ENCODE measurements at places on chromosomes 4 and X.

DNA sequence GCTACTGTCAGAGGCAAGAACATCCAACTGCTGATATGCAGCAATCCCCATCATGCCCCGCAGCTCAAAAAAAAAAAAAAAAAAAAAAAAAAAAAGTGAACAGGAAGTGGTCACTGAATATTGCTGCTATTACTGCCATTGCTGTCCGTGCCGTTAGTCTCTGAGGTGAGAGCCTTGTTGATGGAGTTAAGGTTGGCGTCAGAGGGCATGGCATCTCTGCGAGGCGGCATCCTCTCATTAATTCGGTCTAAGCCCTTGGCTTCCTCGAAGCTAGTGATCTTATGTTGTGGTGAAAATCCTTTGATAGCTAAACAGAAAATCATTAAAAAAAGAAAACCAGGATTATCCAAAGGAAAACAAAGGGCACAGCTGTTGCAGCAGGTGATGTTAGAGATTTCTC lies 321.6 kb downstream of the PPP3CA start:
- DNase-seq, result no peak

DNA sequence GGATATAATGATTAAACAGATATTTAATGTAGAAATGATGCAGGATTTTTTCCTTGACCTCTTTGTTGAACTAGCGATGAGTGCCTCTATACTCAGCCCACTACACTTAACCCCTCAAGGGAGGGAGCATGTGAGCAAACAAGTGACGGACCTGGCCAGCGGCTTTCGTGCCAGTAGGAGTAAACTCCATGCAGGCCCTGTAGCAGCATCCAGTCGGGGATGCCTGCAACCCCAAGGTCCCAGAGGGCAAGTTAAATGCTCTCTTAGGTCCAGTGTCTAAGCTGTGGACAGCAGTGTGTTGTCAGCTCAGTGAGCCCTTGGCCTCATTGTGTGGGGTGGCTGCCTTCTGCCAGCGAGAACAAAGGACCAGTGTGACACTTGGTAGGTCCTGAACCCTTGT lies 708.7 kb downstream of the TECRL start:
- no peak for DNase-seq

DNA sequence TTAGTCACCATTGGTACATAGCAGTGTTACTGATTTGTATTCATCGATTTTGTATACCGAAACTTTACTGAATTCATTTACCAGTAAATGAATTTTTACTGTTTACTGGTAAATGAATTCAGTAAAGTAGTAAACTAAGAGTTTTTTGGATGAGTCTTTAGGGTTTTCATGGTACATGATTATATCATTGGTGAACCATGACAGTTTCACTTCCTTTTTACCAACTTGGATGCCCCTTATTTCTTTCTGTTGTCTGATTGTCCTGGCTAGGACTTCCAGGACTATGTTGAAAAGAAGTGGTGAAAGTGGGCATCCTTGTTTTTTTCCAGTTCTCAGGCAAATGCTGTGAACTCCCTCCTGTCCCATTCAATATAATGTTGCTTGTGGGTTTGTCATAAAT lies 494.9 kb downstream of the GALNTL6 start:
- no peak for DNase-seq

- DNase-seq, result no peak
Observed at GRCh38 chrX:154115750-154116149, 18.2 kb upstream of the MECP2 start.

DNA sequence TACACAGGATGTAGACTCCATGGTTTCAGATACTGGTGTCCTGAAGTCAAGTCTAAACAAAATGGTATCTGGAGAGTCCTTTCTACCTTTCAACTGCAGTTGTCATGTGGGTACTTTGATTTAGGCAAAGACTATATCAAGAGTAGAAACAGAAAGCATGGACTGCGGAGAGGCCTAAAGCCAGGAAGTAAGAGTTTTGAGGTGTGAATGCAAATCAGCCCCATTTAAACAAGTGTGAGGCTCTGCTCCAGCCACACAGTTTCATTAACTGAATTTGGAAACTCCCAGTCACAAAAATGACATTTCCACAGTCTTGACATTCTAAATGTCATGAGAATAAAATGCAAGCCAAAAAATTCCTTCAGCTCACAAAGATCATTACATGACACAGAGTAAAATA lies 87.2 kb upstream of the MCF2 start:
- DNase-seq, result no peak

- no peak for DNase-seq
Observed at GRCh38 chr4:187480146-187481145, 515.1 kb upstream of the ZFP42 start.

- DNase-seq, result no peak
Observed at GRCh38 chrX:107551546-107551945, 76.8 kb upstream of the PRPS1 start.

DNA sequence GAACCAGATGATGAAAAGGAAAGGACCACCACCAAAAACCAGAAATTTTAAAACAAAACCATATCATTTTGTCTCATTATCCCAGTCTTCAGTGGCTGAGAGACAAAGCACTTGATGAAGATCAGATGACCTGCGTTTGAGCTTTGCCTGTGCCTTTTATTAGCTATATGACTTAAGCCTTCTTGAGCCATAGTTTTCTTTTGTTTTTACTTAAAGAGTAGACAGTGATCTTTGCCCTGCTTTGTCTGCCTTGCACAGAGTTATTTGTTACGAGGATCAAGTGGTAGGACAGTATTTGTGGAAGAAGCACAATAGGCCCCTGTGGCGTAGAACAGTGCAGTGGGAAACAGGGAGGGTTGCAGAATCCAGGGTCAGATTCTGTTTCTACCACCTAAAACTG lies 89.9 kb downstream of the SLC10A6 start:
- DNase-seq, result no peak

DNA sequence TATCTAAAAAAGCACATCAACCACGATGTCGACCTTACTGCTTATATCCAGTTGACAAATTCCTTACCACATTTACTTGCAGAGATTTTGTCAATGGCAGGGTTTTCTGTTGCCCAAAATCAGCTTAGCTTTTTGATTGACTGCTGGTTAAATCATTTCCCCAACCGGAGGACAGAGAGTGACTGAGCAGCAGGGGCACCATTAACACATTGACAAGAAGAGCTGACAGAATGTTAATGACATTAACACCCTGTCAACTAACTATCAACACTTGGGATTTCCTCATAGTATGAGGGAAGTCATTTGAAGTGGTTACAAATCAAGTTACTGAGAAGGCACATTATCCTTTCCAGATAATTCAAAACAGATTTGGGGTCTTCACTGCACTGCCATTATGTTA lies 368.4 kb downstream of the RPA4 start:
- no peak for DNase-seq

DNA sequence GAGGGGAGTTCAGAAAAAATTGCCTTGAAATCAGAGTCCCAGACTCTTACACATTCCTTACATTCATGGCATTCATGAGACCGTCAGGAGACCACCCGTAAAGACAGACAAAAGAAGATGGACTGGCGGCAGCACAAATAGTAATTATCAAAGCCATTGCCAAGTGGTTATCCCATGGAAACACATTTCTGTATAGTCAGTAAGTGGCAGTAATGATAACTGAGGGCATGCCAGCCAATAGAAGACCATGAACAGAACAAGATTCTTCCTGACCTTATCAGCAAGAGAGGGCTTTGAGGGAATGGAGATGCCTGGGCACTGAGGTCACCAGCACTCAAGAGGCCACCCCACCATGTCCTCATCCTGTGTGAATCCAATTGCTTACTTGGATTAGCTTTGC lies 121.7 kb upstream of the HCCS start:
- DNase-seq, result no peak

- no peak for DNase-seq
Observed at GRCh38 chrX:34371754-34372153, 239.6 kb upstream of the FAM47A start.

- no peak for DNase-seq
Observed at GRCh38 chrX:26848511-26848910, 614.6 kb downstream of the PPP4R3C start.

GRCh38 chr4:122163301-122163700 lies 11.2 kb downstream of the BLTP1 start:
- DNase-seq, result no peak

- DNase-seq, result no peak
Observed at GRCh38 chr4:95552942-95553550, 4.3 kb upstream of the UNC5C start.

DNA sequence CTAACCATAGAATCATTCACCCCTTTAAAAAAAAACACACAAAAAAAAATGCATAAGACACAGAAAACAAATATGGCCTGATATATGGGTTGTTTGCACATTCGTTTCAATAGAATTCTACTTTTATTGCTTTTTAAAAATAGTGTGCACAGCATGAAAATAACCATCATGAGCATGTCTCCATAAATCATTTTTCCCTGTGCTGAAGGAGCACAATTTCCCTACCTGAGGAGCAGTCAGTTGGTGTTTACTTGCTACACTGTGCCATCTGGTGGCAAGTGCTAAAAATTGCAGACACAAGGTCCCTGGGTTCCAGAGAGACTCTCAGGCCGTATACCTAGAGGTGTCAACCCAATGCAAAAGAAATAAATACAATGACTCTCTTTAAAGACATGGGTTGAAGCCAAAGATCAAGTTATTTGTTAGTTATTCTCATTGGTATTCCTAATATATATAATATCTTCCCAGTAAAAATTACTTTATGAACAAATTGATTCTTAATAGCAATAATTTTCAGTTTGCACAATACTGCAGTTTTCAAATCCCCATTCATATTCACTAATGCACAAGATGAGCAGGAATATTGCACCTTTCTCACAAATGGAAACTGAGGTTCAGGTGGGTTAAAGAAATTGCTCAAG lies 551.4 kb downstream of the IQCM start:
- no peak for DNase-seq

GRCh38 chr4:128974136-128974581 lies 119.2 kb downstream of the SCLT1 start:
- no peak for DNase-seq

DNA sequence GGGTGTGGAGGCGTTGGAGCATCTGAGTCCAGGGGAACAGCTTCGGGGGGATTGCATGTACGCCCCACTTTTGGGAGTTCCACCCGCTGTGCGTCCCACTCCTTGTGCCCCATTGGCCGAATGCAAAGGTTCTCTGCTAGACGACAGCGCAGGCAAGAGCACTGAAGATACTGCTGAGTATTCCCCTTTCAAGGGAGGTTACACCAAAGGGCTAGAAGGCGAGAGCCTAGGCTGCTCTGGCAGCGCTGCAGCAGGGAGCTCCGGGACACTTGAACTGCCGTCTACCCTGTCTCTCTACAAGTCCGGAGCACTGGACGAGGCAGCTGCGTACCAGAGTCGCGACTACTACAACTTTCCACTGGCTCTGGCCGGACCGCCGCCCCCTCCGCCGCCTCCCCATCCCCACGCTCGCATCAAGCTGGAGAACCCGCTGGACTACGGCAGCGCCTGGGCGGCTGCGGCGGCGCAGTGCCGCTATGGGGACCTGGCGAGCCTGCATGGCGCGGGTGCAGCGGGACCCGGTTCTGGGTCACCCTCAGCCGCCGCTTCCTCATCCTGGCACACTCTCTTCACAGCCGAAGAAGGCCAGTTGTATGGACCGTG lies 2.2 kb downstream of the AR start:
- DNase-seq, result no peak

- peak; percentile 63 for DNase-seq
Observed at GRCh38 chr4:78644744-78645330, 93.3 kb downstream of the ANXA3 start.

- no peak for DNase-seq
Observed at GRCh38 chr4:36716874-36717273, 435.5 kb downstream of the DTHD1 start.

DNA sequence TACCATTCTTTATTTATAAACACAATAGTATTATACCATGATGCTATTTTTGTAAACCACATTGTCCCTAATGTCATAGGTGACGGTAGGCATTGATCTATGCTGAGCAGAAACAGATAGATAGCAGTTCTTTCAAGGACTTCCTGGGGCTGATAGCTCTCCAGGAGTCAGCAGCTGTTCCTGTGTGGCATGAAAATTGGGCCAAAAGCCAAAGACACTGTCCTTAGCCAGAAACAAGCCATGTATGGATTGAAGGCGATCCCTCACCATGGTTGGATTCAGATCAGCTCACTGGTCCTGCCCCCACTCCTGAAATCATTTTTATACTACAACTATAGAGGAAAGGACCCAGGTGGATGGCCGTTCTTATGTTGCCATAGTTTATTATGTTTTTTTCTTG lies 53.6 kb downstream of the DDX60 start:
- no peak for DNase-seq

- no peak for DNase-seq
Observed at GRCh38 chr4:74428276-74428675, 16.7 kb upstream of the AREG start.

- peak; percentile 82 for DNase-seq
Observed at GRCh38 chr4:40307627-40308497, 27.3 kb upstream of the CHRNA9 start.

DNA sequence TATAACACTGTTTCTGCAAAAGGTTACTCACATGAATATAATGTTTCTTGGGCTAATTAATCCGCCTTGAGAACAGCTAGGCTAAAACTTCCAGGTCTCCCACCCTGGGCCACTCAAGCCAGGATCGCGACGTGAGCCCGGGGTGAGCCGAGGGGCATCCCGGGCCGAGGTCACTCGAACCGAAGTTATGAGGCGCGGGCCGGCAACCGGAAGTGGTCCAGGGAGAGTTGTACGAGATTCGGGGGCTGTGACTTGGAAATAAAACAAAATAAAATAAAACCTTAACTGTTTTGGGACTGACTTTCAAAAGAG lies 317 bp downstream of the CMC4 start:
- DNase-seq, result no peak

DNA sequence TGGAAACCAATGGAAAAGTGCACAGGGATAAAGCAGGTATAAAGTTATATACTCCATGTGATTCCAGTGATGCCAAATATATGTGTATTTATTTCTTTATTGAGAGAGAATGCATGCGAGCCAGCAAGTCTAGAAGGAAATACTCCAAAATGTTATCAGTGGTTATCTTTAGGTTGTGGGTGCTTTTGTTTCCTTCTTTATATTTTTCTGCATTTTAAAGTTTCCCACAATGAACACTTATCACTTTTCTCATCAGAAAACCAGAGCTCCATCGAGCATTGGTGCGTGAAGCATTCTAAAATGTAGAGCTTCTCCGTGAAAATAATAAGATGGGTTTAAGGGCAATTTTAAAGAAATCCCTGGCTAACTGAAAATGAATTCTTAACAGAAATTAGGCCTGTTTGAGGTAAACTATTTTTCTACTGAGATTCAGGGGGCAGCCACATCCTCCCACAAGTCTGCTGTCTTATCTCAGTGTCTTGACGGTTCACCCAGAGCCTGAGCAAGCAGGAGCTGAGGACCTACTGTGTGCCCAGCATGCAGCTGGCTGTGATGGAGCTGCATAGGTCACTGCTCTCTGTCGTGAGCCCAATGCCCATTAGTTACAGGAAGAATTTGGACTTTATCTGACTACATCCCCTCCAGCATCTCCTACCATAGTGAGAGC lies 18.7 kb upstream of the CD40LG start:
- DNase-seq, result no peak

Measured in CD4-positive, alpha-beta T cell treated with Interferon gamma for 1 hour (primary cell).